ENCODE measurements at places on chromosomes 2 and 18.
A peak's percentile ranks its signal among the peaks of the same experiment; 100 is the strongest.

DNA sequence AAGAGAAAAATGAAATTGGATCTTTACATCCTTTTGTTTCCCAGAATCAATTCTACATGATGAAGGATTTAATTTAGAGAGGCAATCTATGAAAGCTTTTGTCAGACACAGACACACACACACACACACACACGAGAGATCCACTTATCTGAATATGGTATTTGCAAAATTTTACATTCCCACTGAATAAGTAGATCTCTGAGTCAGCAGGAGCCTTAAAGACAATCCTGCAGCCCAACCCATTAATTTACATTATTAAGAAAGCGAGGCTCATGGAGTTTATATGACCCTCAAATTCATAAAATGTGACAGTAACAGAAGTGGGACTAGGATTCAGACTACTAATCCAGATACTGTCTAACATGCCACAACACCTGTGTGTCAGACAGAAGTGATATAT, 404.4 kb downstream of the NRXN1 start:
- no peaks in the 10 kb centered on the region for H3K36me3 ChIP-seq
- no peak for DNase-seq
- no peaks in the 10 kb centered on the region for H3K4me1 ChIP-seq
- H3K4me3 ChIP-seq, result no peak overlapping the region

GRCh38 chr2:96157649-96158553, 12.7 kb upstream of the DUSP2 start:
- H3K36me3 ChIP-seq, result no peaks in the 10 kb centered on the region
- H3K4me1 ChIP-seq, result peaks cover 68% of the 10 kb centered on the region
- H3K4me3 ChIP-seq, result peak overlapping the region; percentile 51
- peak overlapping the region; percentile 58 for H3K27ac ChIP-seq
- DNase-seq, result peak; percentile 72
- H3K27me3 ChIP-seq, result no peaks in the 10 kb centered on the region

- no peaks in the 10 kb centered on the region for H3K27me3 ChIP-seq
- H3K36me3 ChIP-seq, result no peaks in the 10 kb centered on the region
- H3K4me3 ChIP-seq, result no peak overlapping the region
- H3K4me1 ChIP-seq, result no peaks in the 10 kb centered on the region
- H3K27ac ChIP-seq, result no peak overlapping the region
- DNase-seq, result no peak
These were observed 56.0 kb upstream of the PTPRM start for GRCh38 chr18:7511106-7511505.

- H3K27ac ChIP-seq, result no peak overlapping the region
- H3K4me1 ChIP-seq, result peaks cover 66% of the 10 kb centered on the region
- H3K27me3 ChIP-seq, result no peaks in the 10 kb centered on the region
- no peaks in the 10 kb centered on the region for H3K36me3 ChIP-seq
These were observed 64.8 kb upstream of the DARS1 start for GRCh38 chr2:136049991-136050920.

DNA sequence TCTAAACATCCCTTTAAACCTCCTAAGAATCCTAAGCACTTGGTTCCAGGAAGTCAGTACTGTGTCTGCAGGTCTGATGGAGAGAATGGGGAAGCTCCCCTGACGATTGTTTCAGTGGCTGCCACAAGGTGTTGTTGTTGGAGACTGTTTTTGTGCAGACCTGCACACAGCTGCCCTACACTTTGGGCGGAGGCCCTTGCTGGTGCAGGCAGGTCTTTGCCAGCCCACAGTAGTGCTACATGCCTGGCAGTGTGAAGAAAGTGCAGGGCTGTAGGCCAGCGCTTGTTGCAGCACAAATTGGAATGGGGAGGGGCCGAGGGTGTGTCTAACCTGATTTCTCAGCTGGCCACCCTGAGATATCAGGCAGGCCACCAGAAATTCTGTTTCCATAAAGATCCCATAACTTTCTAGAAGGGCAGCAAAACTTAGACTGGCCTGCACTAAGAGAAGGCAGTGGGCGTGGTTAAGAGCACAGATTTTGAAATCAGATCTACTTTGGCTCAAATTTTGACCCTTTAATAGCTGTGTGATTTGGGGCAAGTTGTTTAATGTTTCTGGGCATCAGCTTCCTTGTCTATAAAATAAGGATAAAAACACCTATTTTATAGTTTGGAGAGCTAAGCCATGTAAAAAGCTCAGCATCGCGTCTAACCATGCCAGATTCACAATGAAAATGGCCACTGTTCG, 83.7 kb upstream of the SLC1A4 start:
- H3K4me1 ChIP-seq, result no peaks in the 10 kb centered on the region
- H3K27ac ChIP-seq, result no peak overlapping the region
- no peak overlapping the region for H3K4me3 ChIP-seq

- H3K27me3 ChIP-seq, result no peaks in the 10 kb centered on the region
- DNase-seq, result no peak
- H3K27ac ChIP-seq, result no peak overlapping the region
- H3K4me3 ChIP-seq, result no peak overlapping the region
- peaks cover 17% of the 10 kb centered on the region for H3K4me1 ChIP-seq
These were observed 7.7 kb downstream of the COQ10B start for GRCh38 chr2:197461057-197461456.

DNA sequence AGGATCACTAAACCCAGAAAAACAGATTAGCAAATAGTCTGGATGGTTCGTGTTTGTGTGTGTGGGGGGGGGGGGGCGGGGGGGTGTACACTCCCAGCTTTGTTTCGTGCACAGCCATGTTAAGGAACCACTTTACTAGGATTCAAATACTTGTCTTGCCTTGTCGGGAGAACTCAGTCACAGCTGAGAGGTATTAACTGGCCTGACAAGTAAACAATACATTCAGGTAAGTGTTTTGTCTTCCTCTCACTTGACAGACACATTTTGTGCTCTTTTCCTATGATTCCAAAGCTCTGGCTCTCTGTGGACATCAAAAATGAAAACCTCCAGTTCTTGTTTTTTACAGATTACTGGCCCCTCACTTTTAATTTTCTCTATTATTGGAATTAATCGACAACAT, 173.5 kb downstream of the LRP1B start:
- no peak for DNase-seq
- H3K27ac ChIP-seq, result no peak overlapping the region
- no peaks in the 10 kb centered on the region for H3K4me1 ChIP-seq
- no peaks in the 10 kb centered on the region for H3K36me3 ChIP-seq
- H3K4me3 ChIP-seq, result no peak overlapping the region

GRCh38 chr2:178776751-178777150, 30.5 kb downstream of the TTN start:
- H3K4me1 ChIP-seq, result no peaks in the 10 kb centered on the region
- H3K36me3 ChIP-seq, result no peaks in the 10 kb centered on the region
- H3K27me3 ChIP-seq, result no peaks in the 10 kb centered on the region
- no peak overlapping the region for H3K27ac ChIP-seq
- H3K4me3 ChIP-seq, result no peak overlapping the region

Data from CD8-positive, alpha-beta memory T cell (primary cell).